Kidney capillary endothelial cell (primary cell): ENCODE measurements at places on chromosomes 13 and 19.
A peak's percentile ranks its signal among the peaks of the same experiment; 100 is the strongest.

GRCh38 chr19:34188408-34188807 lies 16.1 kb downstream of the LSM14A start:
- no peak for DNase-seq

DNA sequence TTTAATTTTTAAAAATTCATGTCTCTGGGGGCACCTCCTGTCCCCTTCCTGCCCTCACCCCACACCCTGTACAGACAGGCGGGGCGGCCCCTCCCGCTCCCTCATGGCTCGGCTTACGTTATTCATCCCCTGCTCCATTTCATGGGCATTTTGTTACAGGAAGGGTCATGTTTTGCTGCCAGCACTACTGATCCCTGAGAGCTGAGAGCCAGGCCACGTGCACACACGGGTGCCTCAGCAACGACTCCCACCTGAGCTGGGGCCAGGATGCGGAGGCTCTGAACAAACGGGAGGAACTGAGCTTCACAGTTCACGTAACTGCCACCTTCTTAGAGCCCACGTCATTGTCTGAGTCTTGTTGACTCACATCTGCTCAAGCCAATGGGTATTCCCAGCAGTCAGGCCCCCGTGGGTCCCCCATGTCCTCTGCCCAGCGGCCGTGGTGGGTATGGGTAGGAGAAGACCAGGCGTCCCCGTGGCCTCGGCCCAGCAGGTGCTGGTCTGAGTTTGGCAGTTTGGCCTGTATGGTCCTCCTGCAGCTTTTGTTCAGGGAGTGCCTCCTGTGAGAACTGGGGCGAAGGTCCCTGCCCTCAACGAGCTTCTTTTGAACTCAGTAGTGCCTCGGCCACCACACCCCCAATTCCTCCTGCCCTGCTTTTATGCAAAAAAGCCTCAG lies 16.4 kb upstream of the TMEM255B start:
- DNase-seq: no peak

- DNase-seq: no peak
These were observed 14.3 kb upstream of the FKRP start for GRCh38 chr19:46731584-46731983.

DNA sequence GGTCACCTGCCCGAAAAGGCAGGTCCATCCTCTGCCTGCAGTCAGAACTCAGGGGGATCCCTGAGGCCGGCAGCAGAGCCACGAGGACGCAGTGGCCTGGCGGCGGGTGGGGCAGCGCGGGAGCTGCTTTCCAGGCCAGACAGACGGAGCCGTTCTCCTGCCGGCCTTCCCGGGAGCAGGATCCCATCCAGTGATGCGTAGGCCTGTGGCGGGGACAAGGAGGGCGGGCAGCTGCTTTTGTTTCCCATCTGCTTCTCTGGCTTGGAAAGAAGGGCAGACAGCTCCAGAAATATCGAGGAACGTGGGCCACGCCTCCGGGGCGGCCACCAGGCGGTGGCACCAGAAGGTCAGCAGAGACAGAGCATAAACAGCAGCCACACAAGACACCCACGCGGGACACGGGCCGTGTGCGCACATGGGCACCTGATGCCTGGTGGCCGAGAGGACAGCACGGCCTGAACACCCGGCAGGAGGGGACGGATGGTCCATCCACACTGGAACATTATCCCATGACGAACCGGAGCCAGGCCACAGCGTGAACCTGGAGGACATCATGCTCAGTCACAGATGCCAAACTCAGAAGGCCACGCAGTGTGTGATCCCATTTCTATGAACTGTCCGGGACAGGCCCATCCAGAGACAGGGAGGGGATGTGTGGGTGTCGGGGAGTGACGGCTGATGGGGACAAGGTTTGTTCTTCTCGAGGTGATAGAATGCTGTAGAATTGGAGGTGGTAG lies 13.9 kb upstream of the MKNK2 start:
- no peak for DNase-seq

DNA sequence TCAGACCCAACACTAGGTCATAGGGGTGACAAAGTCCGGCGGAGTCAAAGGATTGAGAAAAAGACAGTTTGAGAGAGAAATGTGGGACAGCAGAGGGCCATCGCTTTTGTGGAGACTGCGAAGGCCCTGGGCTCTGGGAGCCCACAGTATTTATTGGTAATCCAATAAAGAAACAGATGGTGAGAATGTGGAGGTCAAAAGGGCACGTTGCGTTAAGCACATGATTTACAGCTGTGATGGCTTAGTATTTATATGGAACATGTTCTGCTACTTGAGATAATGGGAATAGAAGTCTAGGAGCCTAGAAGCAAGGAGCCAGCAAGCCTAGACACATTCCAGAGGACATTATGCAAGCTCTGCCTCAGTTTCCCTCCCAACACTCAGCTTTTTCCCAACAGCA lies 2521.1 kb downstream of the PCDH9 start:
- no peak for DNase-seq

GRCh38 chr19:6521718-6522646 lies 8.8 kb upstream of the TNFSF9 start:
- no peak for DNase-seq

- no peak for DNase-seq
These were observed 840 bp upstream of the CCNA1 start for GRCh38 chr13:36431204-36432105.

- DNase-seq: no peak
These were observed 338.8 kb upstream of the DACH1 start for GRCh38 chr13:72205773-72206172.

DNA sequence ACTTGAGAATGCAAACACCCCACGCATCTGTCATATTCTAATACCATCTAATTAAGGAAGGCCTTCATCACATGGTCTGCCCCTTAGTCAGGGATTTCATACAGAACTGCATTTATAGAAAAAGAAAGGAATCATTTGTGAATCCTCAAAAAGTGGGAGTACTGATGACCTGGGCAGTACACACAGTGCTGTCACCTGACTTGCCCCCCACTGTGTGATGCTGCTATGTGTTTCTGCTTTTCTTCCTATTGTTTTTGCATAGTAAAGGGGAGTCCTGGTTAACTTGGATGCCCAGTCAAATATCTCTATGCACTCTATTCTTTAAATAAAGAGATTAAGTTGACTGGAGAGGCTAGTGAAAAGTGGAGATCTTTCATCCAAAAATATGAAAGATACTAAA lies 1921.2 kb upstream of the PRR20A start:
- no peak for DNase-seq

DNA sequence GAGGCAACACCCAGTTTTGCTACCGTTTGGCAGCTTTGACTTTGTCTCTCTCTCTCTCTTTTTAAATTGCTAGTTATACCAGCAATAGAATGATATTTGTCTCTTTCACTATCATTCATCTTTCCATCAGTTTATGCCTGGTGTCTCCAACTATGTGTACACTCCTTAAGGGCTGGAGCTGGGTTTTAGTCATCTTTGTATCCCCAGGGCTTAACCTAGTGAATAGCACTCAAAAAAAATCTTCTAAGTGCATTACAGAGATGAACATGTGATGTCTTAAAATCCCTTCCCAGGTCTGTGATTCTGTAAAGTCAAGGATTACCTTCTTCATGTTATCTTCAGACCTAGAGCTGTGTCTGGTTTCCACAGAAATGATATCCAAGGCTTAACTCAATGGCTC lies 7.8 kb upstream of the UBL3 start:
- no peak for DNase-seq

- no peak for DNase-seq
These were observed 280.7 kb downstream of the SLITRK1 start for GRCh38 chr13:83601539-83601938.

GRCh38 chr13:86020351-86021002 lies 221.3 kb upstream of the SLITRK6 start:
- DNase-seq: peak; percentile 37

DNA sequence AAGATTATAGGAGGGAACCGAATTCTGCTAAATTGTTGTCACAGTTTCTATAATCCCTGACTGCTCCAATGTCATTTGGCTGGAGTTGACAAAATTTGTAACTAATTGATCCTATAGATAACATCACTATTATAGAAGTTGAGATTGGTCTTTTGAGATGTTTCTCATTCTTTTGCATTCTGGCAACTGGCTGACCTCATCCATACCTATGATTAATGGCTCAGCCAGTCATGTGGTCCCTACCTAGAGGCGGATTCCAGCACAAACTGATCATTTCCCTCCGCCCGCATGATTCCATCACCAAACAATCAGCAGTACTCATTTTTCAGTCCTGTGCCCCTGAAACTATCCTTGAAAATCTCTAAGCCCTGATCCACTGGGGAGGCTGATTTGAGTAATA lies 4.2 kb downstream of the PSG2 start:
- no peak for DNase-seq

DNA sequence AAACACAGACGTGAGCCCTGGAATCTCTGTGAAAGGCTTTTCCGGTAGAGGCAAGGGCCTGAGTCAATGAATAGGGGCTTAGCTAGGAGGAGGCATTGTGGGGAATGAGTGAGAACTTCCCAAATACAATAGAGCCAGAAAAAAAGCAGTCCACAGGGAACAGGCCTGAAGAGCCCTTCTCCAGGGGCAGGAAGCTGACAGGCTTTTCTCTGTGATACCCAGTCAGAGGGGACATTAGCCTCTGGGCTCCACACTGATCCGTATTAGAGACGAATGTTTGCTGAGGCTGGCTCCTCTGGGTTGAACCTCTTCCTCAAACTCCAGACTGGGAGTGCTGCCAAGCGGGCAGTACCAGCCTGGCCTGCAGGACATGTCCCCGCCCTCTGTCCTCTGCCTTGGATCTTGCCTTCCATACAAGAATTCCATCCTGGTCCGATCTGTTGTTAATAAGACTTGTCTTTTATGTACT lies 2.3 kb downstream of the DHRS12 start:
- peak; percentile 57 for DNase-seq

DNA sequence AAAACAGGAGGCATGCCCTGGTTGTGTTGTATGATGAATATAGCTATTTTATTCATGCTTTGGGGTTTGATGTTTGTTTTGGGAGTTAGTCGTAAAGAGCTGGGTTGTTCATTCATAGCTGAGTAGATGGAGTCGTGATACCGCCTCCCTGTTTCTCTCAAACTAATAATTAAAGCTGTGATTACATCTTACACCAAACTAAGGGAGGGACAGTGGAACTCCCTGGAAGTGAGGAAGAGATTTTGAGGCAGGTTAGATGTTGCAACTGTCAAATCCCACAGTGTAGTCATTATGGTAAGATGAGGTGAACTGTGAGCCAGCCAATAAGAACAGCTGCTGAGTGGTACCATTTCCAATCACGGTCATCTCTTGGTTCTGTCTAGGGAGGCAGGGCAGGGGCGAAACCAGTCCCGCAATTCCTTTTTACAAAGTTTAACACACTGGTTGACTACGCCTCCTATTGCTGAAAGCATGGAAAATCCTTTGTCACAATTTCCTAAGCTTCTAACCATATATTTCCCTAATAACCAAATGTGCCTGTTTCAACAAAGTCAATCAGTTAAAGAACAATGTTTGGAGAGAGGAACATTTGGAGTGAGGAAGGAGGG lies 207.6 kb upstream of the SERP2 start:
- no peak for DNase-seq

- no peak for DNase-seq
These were observed 32.6 kb downstream of the PDE4A start for GRCh38 chr19:10452726-10453618.

DNA sequence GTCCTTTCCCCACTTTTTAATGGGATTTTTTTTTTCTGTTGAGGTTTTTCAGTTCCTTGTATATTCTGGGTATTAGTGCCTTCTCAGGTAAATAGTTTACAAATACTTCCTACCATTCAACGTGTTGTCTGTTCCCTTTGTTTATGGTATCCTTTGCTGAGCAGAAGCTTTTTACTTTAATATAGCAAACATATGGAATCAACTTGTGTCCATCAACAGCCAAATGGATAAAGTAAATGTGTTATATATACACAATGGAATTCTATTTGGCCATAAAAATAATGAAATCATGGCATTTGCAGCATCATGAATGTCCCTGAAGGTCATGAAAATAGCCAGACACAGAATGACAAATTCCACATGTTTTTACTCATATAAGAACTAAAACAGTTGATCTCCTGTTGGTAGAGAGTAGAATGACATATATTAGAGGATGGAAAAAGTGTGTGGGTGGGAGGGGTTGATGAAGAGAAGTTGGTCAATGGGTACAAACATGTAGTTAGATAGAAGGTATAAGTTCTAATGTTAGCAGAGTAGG lies 500.8 kb downstream of the SLITRK6 start:
- no peak for DNase-seq

DNA sequence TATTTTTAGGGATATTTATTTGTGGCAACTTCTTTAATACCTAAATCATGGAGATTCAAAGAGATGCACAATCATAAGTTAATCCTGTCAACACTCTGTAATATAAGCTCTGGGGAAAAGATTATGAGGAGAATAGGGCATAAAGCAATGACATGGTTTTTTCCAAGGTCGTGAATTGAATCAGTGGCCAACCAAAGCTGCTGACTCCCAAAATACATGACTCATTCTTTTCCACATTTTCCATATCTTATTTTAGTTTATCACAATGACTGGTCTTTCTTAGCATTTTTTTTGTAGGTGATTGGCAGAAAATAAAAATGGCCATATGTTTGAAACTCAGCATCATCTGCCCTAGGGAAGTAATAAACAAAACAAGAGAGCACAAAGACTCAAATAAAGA lies 28.5 kb upstream of the RBM26 start:
- DNase-seq: no peak

- DNase-seq: no peak
These were observed 279.9 kb downstream of the NHLRC3 start for GRCh38 chr13:39318161-39318560.

GRCh38 chr13:50280441-50280937 lies 265.2 kb downstream of the KCNRG start:
- DNase-seq: no peak

DNA sequence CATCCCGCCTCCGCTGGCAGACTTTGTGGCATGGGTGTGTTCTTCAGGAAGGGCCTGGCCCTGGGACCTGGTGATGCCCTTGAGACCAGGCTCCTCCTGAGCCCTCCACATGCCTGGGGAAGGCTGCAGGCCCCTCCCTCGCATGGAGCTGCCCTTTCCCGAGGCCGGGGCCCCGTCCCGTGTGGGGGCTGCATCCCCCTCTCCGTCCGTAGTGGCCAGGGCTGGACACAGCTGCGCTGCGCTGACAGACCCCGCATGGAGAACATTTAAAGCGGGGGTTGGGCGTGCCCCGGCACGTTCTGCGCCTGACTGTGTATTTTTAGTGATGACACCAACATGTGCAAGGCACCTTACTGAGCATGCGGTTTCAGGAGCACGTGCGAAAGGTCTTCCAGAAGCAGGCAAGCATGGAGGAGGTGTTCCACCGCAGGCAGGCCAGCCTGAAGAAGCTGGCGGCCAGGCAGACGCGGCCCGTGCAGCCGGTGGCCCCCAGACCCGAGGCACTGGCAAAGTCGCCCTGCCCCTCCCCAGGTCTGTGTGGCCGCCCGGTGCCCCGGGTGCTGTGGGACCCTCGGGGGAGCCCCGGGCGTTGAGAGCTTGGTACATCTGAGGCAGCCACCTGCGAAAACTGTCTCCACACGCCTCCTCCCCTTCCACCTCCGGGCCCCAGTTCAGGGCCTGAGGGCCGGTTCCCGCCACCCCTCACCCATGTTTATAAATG lies 28.8 kb upstream of the F7 start:
- DNase-seq: no peak

GRCh38 chr13:89584058-89584620 lies 1763.3 kb upstream of the MIR17HG start:
- DNase-seq: no peak
